NT2/D1 (cell line): ENCODE measurements at places on chromosomes 6 and 20.
A peak's percentile ranks its signal among the peaks of the same experiment; 100 is the strongest.

DNA sequence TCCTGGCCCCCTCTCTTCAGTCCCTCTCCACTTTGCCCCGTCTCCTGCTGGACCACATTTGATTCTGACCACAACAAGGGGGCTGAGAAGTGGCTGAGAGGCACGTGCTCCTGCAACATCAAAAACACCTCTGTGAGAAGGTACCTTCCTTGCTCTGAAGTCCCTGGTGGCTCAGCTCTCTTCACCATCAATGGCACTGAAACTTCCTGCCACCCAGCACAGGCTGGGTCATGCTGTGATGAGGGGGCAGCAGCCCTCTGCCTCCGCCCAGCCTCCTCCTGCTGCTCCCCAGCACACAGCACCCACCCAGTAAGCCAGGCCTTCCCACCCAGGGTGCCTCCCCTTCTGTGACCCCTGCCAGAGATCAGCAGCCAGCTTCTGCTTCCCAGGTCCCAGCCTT lies 10.3 kb downstream of the ZMYND8 start:
- no peak for DNase-seq

- DNase-seq = no peak
Observed at GRCh38 chr6:99871641-99872040, 122.4 kb downstream of the MCHR2 start.

GRCh38 chr6:151914484-151914883 lies 107.0 kb downstream of the ESR1 start:
- DNase-seq = peak; percentile 18

GRCh38 chr20:25148982-25149846 lies 46.3 kb upstream of the ENTPD6 start:
- DNase-seq = no peak

- DNase-seq = no peak
Observed at GRCh38 chr20:58470336-58471192, 44.6 kb downstream of the APCDD1L start.

- DNase-seq = no peak
Observed at GRCh38 chr20:19129306-19129705, 83.1 kb upstream of the SLC24A3 start.

DNA sequence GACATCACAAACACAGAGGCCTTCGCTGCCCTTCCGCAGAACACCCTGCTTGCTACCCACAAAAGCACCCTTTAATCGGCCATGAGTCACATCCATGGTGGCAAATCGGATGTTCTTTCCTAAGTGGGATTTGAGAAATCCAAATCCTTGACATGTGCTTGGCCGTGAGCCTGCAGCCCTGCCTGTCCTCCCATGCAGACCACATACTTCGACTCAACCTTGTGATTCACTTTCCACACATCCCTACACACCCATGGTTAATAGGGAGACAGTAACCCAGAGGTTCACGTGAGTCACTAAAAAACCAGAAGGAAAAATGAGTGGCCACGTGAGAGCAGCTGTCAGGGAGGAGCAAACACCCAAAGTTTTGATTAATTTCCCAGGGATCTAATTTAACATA lies 19.4 kb downstream of the RAMACL start:
- DNase-seq = no peak

DNA sequence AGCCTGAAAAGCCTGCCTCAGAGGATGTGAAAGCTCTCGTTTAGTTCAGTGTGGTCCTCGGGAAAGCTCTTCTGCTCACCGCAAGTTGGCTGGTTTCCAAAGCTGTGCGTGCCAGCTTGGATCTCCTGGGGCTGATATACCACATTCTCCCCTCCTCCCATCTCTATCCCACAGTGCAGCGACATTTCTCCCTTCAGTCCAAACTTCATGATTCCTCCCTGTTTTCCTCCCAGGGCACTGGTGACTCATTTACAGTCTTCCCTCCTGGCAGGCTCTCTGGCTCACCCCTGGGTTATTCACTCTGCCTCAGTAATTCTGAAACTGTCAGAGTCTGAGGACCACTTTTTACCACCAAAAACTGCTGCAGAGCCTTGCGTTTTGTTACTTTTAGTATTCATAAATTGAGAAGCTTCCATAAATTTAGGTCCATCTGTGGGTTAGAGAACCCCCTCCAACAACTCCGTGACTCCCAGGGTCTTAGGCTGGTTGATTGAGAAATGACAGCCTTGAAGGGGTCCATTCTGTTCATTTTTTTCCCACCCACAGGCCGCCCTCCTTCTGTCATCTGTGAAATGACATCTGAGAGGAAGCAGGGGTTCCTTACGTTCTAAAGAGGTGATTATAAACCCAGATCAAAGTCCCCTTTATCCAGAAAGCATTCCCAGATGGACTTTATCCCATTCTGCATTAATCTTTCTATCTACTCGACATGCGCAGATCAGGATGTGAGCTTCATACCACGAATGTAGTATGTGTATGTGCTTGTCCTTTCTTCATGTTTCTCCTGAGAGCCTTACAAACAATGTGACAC lies 6.1 kb downstream of the TRIM10 start:
- no peak for DNase-seq

DNA sequence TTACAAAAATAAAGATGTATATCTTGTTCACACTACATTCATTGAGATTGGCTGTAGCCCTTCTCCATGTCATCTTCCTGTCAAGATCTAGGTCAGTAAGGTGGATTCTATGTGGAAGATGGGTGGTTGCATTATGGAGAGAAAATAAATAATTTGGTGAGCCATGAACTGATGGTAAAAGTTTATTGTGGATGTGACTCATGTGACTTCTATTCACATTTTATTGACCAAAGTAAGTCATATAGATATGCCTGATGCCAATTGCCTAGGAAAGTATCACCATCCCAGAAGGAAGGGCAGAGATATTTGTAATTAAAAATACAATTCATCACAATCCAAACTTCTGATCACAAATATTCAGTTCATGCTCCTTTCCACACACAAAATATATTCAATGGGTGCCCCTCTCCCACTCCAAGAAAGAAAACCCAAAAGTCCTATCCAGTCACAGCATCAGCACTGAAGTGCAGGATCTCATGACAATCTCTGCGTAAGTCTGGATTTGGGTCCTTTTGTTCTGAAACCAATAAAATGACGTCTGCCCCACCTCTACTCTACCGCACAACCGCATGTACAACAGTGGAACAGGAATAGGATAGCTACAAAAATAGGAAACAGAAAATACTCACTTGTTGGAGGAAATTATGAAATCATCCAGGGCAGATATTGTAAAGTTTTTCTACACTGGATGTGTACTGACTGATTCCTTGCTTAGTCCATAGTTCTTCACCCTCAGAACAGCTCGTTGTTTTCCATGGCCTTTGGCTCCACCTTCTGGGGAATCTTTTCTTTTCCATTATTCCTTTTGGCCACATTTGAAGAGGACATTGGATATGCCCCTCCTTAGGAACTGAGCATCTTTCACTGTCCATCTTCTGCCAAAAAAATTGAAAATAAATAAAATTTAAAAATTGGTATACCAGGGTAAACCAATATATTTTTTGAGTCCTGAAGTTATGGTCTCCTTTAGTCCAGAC lies 16.1 kb upstream of the SLC17A3 start:
- no peak for DNase-seq

- DNase-seq = no peak
Observed at GRCh38 chr6:136344420-136344819, 54.8 kb upstream of the BCLAF1 start.

DNA sequence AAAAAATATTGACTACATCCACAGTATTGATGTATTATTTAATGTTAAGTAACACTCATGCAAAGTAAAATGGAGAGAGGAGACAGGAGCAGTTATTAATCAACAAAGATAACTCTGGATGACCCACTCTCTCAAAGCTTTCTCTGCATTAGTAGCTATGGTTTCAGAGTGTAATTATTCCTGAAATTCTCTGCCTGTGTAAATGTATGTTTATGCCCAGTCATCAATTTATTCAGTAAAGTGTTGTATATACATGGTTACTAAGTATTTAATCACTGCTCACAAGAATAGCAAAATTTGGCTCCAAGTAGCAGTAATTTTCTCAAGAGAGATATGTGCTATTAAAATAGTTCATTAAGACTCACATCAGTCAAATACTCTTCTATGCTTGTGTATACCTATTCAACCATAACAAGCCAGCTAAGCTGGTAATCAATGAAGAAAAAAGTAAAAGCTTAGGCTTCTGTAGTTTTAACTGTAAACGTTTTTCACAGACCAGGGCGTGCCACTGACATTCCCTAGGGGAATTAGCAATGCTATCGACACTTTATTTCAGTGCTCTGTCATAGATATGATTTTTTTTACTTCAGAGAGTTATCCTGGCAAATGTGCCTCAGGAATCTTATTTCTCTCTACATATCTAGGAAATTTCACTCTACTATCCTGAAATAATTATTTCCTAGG lies 54.0 kb upstream of the RAB32 start:
- DNase-seq = no peak

- DNase-seq = peak; percentile 65
Observed at GRCh38 chr20:50992336-50992732, 30.6 kb downstream of the KCNG1 start.

DNA sequence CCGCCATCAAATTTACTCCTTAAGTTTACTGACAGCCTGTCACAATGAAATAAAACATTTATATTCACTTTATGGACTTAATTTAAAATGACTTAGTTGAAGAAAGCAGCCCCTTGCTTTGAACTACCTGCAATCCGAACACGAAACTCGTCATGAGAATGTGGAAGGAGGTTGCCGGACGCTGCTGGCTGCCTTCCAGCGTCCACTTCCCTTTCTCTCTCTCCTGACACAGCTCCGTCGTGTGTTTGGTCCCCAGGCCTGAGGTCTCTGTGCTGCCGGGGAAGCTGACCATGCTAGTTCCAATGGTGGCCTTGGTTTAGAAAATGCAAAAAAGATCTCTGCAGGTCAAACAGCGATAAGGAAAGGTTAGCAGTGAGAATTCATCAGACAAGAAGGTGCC lies 519.7 kb downstream of the CDH26 start:
- DNase-seq = no peak

- no peak for DNase-seq
Observed at GRCh38 chr6:24054388-24054787, 71.6 kb upstream of the NRSN1 start.

DNA sequence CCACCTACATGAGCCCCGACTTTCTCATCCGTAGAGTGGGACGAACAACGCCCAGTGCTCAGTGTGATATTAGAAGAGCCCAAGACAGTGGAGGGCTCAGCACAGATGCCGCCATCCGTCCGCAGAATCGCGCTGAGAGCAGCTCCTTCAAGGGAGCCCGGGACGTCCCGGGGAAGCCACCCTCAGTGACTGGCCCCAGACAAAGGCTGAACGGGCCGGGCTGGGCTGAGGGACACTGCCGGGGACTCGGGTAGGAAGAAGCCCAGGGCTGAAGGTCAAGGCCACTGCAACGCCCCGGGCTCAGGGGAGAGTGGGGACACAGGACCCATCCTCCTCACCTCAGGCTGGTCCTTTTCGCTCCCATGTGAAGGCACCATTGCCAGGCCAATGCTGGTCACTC lies 12.8 kb upstream of the CHRNA4 start:
- DNase-seq = no peak

DNA sequence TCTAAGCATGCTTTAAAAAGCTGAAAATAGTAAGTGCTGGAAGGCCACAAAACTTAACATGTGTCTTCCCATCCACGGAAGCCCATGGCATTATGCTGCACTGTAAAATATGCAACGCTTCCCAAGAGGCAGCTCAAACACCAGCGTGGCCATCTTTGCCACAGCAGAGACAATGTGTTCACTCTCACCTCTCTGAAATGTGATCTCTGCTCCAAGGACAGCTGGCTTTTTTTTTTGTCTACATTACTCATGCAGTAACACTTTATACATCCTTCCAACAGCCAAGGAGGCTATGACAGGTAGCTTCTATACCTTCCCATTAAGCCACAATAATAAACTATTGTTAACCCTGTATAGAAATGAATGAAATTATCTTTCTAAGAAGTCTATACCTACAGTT lies 49.2 kb downstream of the BLOC1S5 start:
- no peak for DNase-seq

DNA sequence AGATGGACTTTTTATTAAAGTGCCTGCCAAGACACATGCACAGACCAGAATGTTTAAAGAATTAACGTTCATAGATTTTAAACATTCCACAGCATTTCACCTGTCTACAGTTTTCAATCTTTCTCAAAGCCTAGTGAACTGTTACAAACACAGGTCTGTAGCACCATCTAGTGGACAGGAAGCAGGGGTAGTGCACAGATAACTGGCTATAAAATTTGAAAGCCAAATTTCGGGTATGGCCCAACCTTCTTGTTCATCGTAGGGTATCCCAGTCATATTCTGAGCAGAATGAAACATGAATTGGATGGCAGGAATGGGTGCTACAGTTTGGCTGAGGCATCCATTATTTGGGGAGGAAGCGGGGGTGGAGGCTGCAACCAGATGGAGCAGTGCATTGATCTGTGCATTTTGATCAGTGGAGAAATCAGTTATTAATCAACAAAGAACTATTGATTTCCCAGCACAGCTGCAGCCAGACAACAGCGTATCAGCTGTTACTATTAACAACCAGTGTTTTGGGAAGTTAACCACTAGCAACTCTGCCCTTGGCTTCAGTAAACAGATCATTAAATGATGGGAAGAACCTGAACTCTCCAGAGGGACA lies 56.1 kb upstream of the B3GAT2 start:
- DNase-seq = peak; percentile 22

DNA sequence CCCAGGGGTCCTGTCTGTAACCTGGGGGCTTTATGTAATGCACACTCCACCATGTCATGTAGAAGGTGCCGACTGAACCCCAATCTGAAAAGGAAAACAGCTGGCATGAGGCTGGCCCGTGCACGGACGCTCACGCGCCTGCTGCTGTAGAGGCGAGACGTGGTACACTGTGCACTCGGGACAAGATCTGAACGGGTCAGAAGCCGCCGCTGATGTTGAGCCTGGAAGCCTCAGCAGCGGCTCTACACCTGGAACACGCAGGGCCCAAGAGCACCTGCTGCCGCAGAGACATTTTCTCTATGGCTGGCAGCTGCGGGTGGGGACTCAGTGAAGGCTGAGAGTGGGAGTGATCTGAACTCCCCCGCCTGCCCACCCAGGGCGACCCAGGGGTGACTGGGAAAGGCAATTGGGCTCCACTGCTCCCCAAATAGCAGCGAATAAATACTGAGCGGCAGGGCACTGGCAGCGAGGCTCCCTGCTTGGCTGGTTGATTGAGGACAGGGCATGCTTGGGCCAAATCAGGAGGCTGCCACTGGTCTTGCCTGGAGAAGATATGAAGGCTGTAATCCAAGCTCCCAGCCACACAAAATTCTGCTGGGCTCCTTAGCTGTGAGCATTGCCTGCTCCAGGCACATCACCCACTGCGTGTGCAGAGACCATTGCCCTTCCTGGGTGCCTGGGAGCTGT lies 2.5 kb upstream of the OGFR start:
- DNase-seq = no peak

DNA sequence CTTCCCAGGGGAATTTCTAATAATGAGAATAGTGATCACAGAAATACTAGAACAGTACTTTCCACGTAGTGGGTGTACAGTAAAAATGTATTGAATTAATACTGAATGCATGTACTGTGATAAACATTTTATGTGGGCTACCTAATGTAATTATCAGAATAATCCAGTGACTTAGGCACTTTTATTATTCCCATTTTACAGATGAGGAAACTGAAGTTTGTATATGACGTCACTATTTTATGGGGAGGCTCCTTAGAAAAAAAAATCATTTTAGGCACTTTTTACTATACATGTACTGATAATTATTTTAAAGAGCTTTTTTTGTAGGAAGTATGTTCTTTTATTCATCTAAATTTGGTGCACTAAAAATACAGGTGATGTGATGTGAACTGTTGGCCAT lies 275.6 kb upstream of the TAB2 start:
- no peak for DNase-seq

GRCh38 chr20:59017493-59018231 lies 1.6 kb upstream of the TUBB1 start:
- no peak for DNase-seq

GRCh38 chr6:81741689-81742088 lies 10.8 kb downstream of the TENT5A start:
- DNase-seq = no peak
